ENCODE measurements at places on chromosomes 6 and 20. TPM values are rescaled to one million over a fixed set of nuclear protein-coding genes. Genes with fewer than 3 reads are reported as not detected.
A peak's percentile ranks its signal among the peaks of the same experiment; 100 is the strongest.

- no peak for DNase-seq
Observed at GRCh38 chr20:58899512-58899911, 47.0 kb downstream of the GNAS start.

- DNase-seq = peak; percentile 85
Observed at GRCh38 chr6:42118162-42119001, 24.0 kb downstream of the C6orf132 start.

DNA sequence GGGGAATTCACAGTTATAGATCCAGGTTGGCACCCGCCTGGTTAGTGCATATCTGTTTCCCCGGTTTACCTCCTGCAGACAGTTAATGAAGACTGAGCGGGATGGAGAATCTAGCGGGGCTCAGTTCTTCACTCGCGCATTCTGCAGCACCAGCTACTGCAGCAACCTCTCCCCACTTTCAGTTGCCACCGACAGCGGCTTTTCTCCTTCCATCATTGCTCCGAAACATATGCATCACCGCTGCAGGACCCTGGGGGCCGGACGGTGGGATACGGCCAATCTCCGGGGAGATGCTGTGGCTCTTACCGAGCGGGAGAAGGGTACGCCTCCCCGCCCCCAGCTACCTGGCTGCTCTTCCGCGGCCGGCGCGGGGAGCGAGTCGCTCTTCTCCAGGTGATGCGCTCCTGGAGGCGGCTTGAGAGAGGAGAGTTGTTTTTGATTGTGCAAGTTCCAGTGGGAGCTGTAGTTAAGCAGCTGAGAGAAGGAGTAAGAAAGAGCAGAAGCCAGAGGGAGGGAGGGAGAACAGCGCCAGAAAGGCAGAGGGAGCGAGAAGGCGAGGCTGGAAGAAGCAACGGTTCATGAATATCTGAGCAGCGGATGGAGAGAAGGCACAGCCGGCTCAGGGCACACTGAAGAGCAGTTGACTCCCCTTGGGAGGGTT is at the start of gene SGK1:
Gene SGK1, minus strand, starts transcription at position 642 of the 661 bp plus-strand sequence. CDS start 652 bp downstream, outside the sequence.
- DNase-seq = peak; percentile 28

Gene PRSS35
- 1.2 TPM for total RNA-seq

Gene COL11A2
- 2.6 TPM for total RNA-seq

Gene IL17F
- total RNA-seq = not detected

Measured in MG63 (cell line).